ENCODE measurements at places on chromosomes 5 and 9.

- no peak for DNase-seq
Observed at GRCh38 chr9:37925786-37926736, 22.1 kb upstream of the SLC25A51 start.

GRCh38 chr5:125357660-125358059 is 611.2 kb upstream of the ZNF608 start:
- DNase-seq, result no peak

DNA sequence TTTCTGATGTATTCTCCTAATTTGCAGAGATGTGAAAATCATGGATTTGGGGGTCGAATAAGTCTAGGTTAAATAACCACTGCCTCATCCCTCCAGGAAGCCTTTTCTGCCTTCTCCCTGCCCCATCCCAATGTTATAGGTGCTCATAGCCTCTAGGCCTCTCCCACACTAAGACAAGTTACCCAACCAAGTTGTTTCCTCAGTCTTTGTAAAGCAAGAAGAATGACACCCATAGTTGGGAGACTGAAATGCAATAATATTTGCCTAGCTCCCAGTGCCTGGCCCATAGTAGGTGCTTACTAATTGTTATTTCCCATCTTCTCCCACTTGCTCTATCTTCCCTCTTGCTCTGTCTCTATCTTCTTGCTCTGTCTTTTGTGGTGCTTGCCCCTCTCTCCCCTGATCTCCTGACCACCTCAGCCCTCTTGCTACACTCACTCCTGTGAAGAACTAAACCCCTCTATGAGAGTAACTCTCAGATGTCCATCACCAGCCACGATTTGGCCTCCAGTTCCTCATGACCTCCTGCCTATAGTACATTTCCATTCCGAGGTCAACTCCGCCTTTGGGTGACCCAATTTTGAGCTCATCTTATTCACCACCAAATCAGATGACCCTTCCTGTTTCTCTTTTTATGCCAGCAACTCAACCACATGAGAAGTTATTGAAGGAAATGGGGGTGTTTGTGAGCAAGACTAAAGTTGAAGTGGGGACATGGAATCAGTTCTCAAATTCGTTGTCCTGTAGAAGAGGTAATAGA is 7.0 kb downstream of the AFAP1L1 start:
- no peak for DNase-seq

DNA sequence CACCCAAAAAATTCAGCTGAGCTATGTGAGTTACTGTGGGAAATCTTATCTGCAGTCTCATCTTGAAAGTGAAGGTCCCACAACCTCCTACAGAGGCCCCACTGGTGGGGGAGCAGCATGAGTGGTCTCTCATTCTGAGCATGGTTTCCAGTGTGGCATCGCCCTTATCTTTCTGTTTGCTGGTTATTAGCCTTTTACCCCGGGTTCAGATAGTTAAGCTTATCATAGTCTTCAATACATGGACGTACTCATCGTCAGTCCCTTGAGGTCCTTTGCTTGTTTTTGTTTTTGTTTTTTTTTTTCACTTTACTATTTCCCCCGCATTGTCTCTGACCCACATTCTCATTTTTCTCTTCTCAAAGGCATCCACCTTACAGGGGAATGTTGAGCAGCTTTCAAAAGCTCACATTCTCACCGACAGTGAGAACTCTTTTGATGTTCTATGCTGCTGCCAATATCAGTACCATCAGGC is 7.7 kb upstream of the HAVCR2 start:
- no peak for DNase-seq

- DNase-seq, result no peak
Observed at GRCh38 chr5:156615901-156616300, 234.2 kb upstream of the PPP1R2B start.

DNA sequence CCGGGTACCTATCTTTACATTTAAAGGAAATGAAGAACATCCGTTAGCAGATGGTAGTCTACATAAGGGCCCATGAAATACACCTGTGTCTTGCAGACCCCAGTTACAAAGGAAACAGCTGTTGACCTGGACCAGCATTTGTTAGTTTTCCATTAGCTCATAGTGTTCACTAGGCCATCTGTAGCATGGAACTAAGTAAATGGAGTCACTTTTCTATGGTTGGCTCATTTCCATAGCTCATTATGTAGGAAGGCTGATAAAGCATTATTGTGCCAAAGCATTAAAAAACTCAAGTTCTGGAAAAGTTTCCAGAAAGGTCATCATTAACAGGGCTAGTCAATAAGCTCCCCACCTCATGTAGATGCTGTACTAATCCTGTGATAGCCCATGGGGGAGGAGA is 62.1 kb downstream of the PCSK1 start:
- no peak for DNase-seq

DNA sequence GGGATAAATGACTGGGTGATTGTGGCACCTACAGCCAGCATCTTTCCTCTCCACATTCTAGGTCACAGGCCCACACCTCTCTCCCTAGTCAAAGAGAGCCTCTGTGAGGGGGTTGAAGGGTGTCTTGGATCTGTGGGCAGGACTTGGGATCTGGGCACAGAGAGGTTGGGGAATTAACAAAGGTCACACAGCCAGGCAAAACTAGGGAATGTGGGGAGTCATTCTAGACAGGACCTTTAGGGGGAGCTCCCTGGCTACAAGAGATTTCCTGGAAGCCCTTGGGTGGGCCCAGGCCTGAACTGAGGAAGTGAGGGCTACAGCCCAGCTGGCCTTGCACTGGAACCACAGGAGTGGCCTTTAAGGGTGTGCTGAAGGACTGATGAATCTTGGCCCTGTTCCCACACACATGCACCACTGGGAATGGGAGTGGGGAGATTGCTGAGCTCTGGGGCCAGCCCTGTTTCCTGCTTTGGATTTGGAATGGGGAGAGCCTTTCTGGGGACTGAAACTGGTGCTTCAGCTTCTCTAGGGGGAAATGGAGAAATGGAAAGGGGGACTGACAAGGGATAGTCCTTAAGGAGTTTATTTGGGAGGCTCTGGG is 12.4 kb upstream of the CXXC5 start:
- peak; percentile 38 for DNase-seq

- DNase-seq, result no peak
Observed at GRCh38 chr5:171750311-171750788, 35.3 kb upstream of the SMIM23 start.

- no peak for DNase-seq
Observed at GRCh38 chr5:127934791-127935256, 148.7 kb upstream of the SLC12A2 start.

DNA sequence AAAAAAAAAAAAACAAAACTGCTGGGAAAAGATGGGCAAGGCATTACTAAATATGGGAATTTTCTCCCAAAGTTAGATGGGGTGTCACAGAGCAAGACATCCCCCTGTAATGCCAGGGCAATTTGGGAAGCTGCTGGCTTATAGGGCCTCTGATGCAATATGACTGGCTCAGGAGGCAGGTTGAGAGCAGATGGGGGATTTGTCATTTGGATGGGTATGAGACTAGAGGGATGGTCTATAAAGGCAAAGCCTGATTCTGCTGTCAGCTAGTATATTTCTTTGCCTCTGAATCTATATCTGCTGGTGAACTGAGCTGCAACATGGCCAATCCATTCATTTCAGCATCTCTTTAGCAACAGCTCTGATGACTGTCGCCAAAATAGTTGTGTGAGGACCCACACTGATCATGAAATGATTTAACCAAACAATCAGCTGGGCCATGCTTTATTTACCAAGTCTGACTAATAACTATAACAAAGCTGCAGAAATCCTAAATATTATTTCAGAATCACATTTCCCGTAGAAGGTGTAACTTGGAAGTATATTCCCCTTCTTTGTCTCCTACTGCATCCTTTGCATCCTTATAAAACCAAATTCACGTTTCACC is 455.1 kb upstream of the ZNF608 start:
- no peak for DNase-seq

DNA sequence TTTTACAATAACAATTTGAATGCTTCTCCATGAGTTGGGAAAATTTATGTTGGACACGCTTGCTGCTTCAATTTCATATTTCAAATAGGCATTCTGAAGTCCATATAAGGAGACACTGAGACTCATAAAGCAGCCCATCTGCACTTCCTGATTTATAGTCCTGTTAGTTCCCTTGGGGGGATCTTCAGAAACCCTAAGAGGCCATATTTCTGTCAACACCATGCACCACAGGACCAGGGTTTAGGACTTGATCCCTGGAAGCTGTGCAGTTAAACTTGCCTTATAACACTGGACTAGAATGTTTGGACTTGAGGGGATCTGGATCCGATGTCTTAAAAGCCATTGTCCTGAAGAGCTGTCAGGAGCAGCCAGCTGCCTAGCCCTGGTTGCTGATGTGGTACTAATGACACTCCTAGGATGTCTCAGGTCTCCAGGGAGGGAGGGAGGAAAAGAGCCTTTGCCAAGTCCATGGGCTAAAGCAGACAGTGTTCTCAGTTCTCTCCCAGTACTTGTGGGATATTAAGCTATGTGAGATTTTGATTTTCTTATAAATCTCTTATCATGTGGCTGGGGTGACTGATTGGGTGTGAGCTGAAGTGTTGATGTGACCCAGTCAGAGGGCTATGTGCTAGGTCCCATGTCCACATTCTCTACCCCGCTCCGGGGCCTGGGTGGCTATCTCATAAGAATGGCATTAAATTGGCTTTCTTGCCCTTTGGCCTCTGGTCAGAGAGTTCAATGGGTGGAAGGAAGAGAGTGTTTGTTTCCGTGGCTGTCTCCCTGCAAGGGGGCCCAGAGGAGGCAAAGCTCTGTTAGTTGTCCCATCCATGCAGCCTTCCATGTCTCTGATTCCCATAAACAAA is 399.8 kb downstream of the OSTF1 start:
- no peak for DNase-seq

DNA sequence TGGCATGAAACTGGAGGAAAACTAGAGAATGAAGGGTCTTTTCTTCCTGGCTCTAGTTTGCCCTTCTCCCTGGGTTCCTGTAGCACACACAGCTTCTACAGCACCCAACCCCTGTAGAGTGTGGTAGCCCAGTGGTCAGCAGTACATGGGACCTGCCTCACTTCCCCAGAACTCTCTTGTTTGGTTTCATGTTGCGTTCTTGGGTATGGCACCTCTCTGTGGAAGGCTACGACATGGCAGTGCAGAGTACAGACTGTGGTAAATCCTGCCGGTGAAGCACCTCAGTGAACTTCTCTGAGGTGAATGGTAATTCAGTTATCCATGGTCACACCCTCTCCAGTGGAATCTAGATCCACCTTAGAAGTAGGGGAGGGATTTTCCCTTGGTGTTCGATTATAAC is 105.5 kb downstream of the TLR4 start:
- no peak for DNase-seq

DNA sequence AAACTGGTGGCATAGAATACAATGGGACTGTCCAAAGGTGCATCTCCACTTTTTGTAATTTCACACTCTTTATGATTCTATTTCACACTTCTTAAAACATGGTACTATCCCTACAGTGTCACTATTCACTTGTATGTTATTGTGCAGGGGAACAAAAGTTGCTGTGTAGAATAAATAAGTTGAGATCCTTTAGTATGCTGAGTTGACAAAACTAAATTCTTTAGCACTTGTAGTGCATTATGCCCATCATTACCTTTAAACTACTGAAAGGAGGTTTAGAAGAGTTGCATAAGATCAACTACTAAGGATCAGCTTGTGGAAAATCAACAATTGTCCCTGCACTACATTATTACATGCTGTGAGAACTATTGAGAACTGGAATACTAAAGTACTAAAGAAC is 1380.9 kb downstream of the PTPRD start:
- DNase-seq, result no peak

DNA sequence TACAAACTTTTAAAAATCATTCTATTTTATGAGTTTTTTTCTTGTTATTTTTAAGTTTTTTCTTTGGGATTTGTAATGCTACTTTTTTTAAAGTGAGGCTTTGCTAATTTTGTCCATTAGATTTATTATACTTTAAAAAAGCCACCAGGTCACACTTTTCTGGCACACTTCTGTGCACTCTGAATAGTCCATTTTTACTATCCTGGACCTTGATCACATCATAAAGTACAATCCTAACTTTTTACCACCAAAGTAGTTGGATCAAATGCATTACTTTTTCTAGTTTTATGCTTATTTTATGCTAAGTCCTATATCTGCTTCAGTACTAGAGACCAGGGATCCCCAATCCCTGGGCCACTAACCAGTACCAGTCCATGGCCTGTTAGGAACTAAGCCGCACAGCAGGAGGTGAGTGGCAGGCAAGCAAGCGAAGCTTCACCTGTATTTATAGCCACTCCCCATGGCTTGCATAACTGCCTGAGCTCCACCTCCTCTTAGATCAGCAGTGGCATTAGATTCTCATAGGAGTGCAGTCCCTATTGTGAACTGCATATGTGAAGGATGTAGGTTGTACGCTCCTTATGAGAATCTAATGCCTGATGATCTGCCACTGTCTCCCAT is 16.0 kb downstream of the FRRS1L start:
- no peak for DNase-seq

- no peak for DNase-seq
Observed at GRCh38 chr5:36135988-36136387, 15.7 kb downstream of the LMBRD2 start.

DNA sequence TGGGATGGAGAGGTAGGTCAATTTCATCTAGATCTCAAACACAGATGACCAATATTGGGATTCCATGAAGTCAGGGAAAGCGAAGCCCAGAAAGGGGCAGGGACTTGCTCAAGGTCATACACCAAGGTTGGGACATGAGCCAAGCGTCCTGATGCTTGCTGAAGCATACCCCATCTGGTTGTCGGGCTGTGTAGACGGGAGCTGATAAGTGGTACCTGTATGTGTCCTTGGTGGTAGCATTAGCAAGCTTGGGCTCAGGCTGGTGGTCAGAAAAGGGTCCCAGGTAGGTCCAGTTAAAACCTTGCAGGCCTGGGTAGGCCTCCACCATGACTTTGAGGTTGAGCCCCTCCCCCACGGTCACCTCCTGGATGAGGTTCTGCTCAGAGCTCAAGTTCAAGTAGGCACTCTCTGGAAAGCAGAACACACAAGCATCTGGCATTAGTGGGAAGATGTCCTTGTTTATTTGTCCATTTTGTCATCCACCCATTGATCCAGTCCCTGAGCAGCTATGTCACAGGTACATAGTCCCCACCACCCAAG is 13.2 kb downstream of the CSF1R start:
- DNase-seq, result no peak

GRCh38 chr9:16787724-16788123 is 82.7 kb downstream of the BNC2 start:
- DNase-seq, result no peak

- no peak for DNase-seq
Observed at GRCh38 chr9:106945727-106946660, 83.0 kb downstream of the ZNF462 start.

DNA sequence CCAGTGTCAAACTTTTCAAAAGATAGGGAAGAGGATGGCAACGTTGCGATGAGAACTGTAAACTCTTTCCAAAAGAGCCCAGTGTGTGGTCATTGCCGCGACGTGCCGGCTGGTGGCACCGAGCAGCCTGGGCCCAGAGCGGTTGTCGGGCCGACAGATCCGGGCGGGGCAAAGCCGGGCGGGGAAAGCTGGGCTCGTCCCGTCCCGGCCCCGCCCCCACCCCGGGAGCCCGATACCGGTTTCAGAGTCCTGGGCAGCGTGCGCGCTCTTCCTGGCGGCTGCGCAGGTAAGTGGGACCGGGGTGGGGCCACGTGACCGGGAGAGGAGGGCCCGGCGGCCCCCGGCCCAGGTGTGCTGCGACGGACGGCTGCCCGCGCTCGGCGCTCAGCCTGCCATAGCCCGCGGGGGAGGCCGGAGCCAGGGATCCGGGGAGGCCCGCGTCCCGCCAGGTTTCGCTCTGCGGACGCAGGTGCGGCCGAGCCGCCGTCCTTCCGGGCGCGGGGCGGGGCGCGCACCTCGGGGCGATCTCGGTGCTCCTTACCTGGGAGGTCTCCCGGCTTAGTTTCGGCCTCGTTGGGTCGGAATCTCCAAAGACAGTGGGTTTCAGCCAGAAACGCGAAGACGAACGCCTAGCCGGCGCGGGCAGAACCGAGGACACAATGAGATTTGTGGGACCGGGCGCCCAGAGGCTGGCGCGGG is at the start of gene MARVELD2:
TSS of gene MARVELD2 (plus strand) at position 232 of the 699 bp plus-strand sequence. CDS start 4,270 bp downstream, outside the sequence.
- DNase-seq, result no peak
